ENCODE measurements at places on chromosomes 7 and 10.

- DNase-seq, result no peak
These were observed 7.2 kb downstream of the CPXM2 start for GRCh38 chr10:123884351-123884906.

GRCh38 chr7:25529320-25529719 lies 301.0 kb upstream of the NPVF start:
- no peak for DNase-seq

- DNase-seq, result no peak
These were observed 1.9 kb upstream of the ARL4A start for GRCh38 chr7:12685550-12685949.

DNA sequence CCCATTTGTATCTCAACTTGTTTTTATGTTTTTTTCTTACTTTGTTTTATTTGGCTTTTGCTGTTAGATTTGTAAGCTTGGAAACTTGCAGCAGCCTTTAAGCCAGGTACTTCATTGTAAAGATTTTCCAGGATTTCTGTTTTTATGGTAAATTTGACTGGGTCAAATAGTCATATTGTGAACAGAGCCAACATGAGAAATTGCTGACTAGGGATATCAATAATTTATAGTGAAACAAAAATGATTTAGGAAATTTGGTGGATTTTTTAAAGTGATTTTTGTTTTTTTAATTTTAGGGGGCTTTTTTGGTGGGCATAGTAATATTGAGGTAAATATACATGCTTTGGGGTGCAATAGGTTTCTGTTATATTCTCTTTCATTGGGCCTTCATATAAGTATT lies 22.2 kb downstream of the SP4 start:
- DNase-seq, result no peak

- DNase-seq, result no peak
These were observed 7.6 kb downstream of the TACR2 start for GRCh38 chr10:69409176-69409495.

All from activated CD8-positive, alpha-beta memory T cell treated with anti-CD3 and anti-CD28 coated beads for 4 hours (primary cell).